ENCODE measurements at places on chromosomes 3 and 15. TPM values are rescaled to one million over a fixed set of nuclear protein-coding genes. Genes with fewer than 3 reads are reported as not detected.

- no peak for DNase-seq
Observed at GRCh38 chr15:67074886-67075229, 9.5 kb downstream of the SMAD3 start.

GRCh38 chr3:173624086-173624485 is 226.5 kb downstream of the NLGN1 start:
- no peak for DNase-seq

- no peak for DNase-seq
Observed at GRCh38 chr3:125067225-125067624, 11.4 kb upstream of the HEG1 start.

Gene PSTPIP1
- total RNA-seq = 1.5 TPM
